ENCODE measurements at places on chromosomes 3 and 15.

- DNase-seq: no peak
Measured at GRCh38 chr3:39671116-39671515, 138.3 kb upstream of the MYRIP start.

GRCh38 chr15:67225336-67225735 lies 29.1 kb downstream of the AAGAB start:
- no peak for DNase-seq

DNA sequence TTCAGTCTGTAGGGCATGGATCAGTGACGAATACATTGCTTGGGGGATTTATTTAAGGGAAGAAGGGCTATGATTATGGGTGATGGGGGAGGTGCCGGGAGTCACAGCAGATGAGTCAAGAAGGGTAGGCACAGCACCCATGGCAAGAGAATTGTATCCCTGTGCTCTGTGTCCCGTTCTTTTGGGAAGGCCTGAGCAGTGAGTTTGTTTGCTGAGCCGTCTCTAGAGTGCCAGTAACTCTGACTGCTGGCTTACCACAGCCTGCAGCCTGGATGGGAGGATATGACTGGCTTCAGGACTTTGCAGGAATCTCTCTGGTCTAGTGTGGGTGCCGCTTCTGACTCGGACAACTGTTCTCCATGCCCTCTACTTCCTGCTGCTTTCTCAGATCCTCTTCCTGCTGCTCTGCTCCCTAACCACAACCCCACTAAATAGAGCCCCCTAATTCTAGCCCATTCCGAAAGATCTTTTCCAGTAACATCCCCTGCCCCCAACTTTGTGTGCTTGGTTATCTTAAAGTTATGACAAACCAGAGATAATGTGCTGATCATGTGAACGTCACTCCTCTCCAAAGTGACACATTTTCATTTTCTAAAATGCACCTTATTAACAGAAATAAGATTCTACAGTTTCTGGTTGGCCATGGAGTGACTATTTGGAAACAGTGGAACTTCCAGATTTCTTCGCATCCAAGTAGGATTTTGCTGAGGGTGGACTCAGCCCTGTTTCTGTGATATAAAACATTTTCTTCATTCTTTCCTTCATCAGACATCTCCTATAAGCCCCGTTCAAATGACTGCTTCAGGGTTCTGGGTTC lies 239.0 kb downstream of the SLCO3A1 start:
- no peak for DNase-seq

DNA sequence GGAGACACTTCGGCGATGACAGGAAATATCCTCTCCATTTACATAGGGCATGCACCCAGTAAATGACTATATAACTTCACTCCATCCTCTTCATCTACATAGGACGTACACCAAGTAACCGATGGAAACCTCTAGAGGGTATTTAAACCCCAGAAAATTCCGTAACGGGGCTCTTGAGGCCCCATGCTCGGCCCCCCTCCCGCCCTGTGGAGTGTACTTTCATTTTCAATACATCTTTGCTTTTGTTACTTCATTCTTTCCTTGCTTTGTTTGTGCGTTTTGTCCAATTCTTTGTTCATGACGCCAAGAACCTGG lies 7.5 kb upstream of the FAM107A start:
- no peak for DNase-seq

GRCh38 chr3:33134026-33134625 lies 20.3 kb downstream of the CRTAP start:
- DNase-seq: no peak

DNA sequence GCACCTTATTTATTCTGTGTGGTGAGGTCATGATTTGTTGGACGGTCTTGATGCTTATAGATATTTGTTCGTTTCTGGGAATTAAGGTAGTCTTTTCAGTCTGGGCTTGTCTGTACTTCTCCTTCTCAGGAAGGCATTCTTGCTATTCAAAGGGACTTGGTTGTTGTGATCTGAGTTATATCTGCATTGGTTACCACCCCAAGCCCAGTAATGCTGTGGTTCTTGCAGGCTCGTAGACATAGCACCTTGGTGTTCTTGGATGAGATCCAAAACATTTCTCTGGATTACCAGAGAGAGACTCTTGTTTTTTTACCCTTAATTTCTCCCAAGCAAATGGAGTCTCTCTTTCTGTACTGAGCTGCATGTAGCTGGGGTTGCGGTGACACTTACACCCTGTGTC lies 128.0 kb upstream of the CBLB start:
- no peak for DNase-seq
